Ovary (tissue), 10 donors: ENCODE measurements at places on chromosomes 11 and 22. TPM values are rescaled to one million over a fixed set of nuclear protein-coding genes. Genes with fewer than 3 reads are reported as not detected.

DEPDC7 gene
- total RNA-seq: 2.5 TPM

MISFA gene
- total RNA-seq: not detected

CCDC157 gene
- total RNA-seq: 2.1 TPM

KRTAP5-10 gene
- total RNA-seq: not detected

FAM180B gene
- not detected for total RNA-seq
